ENCODE measurements at places on chromosomes 3 and 15.

- no peak for DNase-seq
These were observed 76.3 kb downstream of the XXYLT1 start for GRCh38 chr3:195194559-195195206.

GRCh38 chr3:42638339-42638842, 15.1 kb upstream of the ZBTB47 start:
- no peak for DNase-seq

- no peak for DNase-seq
These were observed 354.0 kb downstream of the LRTM1 start for GRCh38 chr3:54573858-54574257.

- DNase-seq: no peak
These were observed 389.2 kb upstream of the KCNMB2 start for GRCh38 chr3:178147001-178147400.

- DNase-seq: no peak
These were observed 82.0 kb downstream of the NTRK3 start for GRCh38 chr15:88174571-88174970.

- DNase-seq: no peak
These were observed 1045.5 kb upstream of the NR2F2 start for GRCh38 chr15:95284933-95285421.

GRCh38 chr3:112038863-112039262, 4.3 kb downstream of the TMPRSS7 start:
- no peak for DNase-seq
